ENCODE measurements at places on chromosomes 16 and 17.

DNA sequence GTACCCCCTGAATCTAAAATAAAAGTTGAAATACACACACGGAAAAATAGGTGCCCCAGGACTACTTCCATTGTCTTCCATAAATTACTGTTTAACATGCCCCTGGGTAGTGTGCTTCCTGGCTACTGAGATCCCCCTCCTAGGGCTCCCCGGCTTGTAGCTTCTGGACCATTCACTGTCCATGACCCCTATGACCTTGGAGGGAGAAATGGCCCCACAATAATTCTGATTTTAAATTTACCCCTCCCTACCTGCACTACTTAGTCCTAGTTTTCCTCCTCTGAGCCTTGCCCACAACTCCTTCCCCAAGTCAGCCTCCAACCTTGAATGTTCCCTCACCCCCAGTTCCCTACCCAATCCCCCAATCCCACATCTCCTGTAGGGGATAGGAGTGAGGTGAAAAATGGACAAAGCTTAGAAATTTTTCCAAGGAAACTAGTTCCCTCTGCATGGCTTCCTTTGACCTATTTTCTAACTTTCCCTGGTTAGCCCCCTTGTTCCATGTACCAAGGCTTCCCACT is 9.5 kb upstream of the MSL1 start:
- DNase-seq, result peak; percentile 60

GRCh38 chr16:84999857-85000480 is 11.4 kb downstream of the ZDHHC7 start:
- DNase-seq, result no peak

DNA sequence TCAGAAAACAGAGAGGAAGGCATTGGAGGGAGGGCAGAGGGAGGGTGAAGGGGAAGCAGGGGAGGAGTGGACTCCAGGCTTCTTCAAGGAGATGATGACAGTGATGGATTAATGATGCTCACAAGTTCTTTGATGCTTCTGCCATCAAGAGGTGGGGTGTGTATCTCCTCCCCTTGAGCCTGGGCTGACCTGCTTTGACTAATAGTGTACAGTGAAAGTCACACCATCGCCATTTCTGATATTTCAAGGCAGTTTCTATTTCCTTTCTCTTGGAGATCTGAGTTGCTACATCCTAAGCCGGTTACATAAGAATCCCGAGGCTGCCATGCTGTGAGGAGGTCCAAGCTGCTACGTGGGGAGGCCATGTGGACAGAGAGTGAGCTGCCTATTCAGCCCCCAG is 312.5 kb downstream of the MAF start:
- no peak for DNase-seq

DNA sequence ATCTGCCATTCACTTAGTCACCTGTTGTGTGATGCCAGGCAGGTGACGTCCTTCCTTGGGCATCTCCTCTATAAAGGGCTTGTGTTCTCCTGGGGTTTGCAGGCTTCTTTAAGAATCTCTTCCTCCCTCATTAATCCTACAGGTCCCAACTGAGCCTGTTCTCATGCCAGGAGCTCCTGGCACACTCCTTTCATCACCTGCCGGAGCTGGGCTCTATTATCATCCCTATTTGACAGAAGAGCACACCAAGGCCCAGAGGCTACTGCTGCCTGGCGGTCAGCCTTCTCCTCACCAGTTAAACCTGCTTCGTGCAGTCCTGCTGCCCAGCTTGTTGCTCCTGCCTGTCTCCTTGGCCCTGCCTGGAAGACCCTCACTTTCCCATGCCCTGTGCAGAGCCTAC is 51.2 kb downstream of the RAI1 start:
- no peak for DNase-seq

DNA sequence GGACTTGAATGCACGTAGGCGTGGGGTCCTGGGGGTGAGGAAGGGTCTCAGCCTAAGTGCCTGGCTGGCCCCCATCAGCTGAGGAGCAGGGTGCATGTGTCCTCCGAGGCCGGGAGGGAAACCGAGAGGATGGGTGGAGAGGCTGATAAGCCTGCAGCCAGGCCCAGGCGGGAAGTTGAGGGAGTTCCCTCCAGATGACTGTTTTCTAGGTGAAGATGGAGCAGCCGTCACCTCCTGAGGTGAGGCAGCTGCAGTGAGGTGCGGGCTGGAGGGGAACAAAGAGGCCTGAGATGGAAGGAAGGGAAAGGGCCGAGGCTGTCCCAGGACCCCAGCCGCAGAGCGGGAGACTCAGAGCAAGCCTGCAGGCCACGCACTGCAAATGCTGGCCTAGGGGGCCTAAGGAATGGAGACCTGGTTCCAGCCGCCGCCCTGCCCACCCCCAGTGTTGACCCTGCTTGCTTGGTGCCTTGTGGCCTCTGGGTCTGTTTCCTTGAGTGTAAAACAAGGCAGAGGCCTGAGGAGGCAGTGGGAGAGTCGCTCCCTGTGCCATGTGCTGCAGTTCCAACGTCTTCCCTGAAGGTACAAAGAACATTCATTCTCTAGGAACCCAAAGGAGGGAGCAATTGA is 3.0 kb downstream of the PECAM1 start:
- DNase-seq, result peak; percentile 57

- DNase-seq, result no peak
These were observed 2.4 kb downstream of the USP6 start for GRCh38 chr17:5118219-5118618.

DNA sequence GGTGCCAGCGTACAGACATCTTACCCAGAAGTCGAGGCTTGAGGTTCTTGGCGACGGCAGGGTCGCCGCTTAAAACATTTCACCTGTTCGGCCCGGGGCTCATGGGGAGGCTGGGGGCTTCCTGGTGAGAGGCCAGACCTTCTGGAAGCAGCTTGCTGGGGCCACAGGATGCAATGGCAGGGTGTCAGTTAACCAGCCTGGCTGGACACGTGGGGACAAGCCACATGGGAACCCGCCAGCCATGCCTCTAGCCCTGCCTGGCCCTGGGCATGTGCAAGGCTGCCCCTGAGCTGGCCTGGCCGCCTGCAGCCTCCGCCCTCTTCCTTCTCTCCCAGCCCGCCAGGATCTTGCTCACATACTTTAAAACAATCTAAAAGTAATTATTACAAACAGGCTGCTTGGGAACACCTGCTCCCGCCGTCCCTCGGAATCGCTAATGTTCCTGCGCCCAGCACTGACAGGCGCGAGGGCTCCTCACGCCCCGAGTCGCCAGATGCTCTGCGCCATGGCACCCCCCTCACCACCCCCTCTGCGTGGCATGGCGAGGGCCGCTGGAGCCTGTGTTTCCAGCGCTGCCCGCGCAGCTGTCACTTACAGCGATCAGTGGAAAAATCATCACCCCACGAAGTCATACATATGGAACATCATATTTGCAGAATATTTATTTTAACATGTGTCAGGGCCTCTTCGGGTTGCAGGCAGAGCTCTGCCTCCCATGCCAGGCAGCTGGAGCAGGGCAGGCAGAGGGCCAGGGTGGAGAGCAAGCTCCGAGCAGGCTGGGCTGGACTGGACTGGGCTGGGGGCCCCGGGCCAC is 188.7 kb upstream of the GSE1 start:
- peak; percentile 58 for DNase-seq

DNA sequence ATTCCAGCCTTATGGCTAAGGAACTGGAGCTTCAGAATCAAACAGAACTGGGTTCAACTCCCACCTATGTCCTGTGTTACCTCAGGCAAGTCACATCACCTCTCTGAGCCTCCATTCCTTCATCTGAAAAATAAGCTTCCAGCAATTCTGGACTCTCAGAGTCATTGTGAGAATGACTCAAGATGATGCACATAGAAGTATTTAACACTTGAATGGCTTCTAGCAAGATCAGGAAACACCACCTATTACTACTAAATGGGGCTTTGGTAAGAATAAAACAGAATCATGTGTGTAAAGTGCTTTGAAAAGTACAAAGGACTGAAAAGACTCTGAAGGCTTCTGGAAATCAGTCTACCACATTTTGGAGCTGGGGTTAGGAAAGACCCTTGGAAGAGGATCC is 30.8 kb upstream of the CALB2 start:
- DNase-seq, result no peak

GRCh38 chr16:57732037-57732436 is 3.5 kb upstream of the KATNB1 start:
- DNase-seq, result no peak

DNA sequence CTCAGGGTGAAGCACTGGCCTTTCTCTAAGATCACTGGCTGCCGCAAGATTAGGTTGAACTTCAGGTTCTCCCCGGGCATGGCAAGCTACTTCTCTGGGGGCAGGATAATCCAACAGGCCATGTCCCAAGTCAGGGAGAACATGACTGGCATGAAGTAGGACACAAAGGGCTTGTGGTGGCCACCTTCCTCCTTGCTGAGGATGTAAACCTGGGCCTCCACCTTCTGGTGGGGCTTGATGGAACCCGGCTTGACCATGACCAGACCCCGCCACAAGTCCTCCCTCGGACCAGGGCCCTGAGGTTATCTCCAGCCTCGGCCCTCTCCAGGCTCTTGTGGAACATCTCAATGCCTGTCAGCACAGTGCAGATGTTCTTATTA is 211.1 kb upstream of the WSB1 start:
- DNase-seq, result no peak

GRCh38 chr17:28547096-28547622 is 5.3 kb downstream of the UNC119 start:
- no peak for DNase-seq

DNA sequence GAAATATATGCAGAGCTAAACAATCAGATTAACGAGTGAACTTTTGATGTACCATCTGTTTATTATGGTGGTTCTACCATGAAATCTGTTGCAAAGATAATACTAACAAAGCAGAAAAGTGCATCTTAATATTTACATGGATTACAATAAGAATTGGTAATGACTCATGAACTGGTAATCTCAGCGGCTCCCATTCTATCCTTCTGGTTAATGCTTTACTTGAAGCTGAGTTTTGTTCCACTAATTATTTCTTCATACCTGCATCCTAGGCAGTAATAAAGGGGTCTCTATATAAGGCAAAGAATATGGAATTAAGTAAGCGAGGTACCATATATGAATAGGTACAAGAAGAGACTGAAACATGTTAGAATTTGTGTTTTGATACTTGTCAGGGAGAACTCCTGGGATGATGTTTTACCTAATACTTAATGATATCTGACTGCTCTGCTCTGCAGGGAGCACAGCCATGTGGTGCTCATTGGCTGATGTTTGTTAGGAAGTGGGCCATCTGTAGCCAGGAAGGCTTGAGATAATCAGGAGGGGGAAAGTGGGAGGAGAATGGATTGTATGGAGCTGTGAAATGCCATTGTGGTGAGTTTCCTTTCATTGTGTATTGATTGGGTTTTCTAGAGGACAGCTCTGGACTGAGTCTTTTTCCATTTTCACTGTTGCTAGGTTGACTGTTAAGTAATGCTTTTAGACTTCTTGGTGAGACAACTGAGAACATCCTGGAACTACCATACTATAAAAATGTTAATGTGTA is 52.6 kb downstream of the MAP2K6 start:
- no peak for DNase-seq

- no peak for DNase-seq
These were observed 232.5 kb upstream of the ZFHX3 start for GRCh38 chr16:73280388-73280787.

Measured in sigmoid colon (tissue), 7 donors.